ENCODE measurements at places on chromosomes 11 and 22. TPM values are rescaled to one million over a fixed set of nuclear protein-coding genes. Genes with fewer than 3 reads are reported as not detected.

Gene DLG2
- total RNA-seq: 13.2 TPM

- DNase-seq: no peak
Measured at GRCh38 chr11:37972691-37973090, 1374.7 kb upstream of the RAG2 start.

- no peak for DNase-seq
Measured at GRCh38 chr11:65432100-65432650, 9.6 kb downstream of the NEAT1 start.

GRCh38 chr11:61814247-61814957 lies 2.4 kb downstream of the FADS1 start:
- DNase-seq: peak; percentile 54

DNA sequence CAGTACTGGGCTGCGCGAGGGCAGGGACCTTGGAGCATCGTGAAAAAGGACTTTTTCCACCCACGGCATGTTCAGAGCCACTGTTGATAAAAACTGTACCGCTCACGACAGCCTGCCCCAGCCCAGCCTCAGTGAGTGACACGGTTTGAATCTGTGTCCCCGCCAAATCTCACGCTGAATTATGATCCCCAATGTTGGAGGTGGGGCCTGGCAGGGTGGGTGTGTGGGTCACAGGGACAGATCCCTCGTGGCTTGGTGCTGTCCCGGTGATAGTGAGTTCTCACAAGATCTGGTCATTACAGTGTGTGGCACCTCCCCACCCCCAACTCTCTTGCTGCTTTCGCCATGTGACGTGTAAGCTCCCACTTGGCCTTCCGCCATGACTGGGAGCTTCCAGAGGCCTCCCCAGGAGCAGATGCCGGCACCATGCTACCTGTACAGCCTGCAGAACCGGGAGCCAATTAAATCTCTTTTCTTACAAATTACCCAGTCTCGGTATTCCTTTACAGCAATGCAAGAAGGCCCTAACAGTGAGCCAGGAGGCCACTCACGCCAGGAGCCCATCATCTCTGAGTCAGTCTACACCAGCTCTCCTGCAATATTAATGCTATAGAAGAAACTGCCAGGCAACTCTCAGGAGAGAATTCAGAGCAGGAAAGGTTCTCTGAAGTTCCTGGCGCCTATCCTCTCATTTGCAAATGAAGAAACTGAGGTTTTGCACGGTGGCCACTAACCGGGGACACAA lies 1.3 kb downstream of the TOLLIP start:
- DNase-seq: peak; percentile 67

GRCh38 chr11:19698493-19699292 lies 13.9 kb upstream of the NAV2 start:
- no peak for DNase-seq

Gene DRD4
- total RNA-seq: not detected

DNA sequence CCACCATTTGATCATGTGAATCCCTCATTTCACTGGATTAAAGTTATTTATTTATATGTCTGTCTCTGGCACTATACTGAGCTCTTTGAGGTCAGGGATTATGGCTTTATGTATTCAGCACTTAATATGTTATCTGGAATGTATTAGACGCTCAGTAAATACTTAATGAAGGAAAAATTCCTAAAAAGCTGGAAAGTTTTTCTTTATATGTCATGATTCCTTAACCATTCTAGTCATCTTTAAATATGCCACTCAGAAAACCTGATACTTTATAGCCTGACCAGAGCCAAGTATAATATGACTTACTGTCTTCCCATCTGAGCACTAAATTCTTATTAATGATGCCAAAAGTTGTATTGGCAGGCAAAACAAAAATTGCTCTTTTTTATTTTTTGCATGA lies 27.1 kb downstream of the RNF169 start:
- DNase-seq: no peak

GRCh38 chr11:16669799-16670415 lies 68.5 kb upstream of the C11orf58 start:
- DNase-seq: no peak

- DNase-seq: no peak
Measured at GRCh38 chr11:61505106-61505505, 3.4 kb upstream of the LRRC10B start.

DNA sequence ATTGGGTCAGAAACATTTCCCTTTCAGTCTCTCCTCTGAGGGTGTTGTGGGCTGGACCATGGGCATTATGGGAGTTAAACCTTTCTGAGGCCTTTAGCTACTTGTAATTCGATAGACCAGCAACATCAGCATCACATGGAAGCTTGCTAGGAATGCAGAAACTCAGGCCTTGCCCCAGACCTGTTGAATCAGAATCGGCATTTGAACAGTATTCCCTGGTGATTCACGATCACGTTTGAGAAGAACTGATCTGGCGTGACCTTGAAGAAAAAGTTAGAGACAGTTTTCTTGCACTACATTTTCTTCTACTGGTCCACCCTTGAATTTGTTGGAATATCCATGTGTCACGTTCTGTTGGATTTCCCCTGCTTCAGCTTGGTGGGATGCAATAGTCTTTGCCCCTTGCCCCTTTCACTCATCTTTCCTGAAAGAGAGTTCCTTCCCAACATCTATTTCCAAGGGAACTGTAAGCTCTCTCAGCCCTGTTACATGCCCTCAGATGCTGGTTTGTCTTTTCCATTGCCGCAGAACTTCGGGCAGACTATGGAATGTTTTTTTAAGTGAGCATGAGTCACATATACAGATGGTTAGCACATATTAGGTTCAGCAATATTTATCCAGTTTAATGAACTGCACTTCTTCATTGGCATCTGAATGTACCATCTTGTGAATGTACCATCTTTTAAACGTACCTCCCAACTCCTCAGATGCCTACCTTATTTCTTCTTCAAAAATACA lies 23.9 kb downstream of the EHF start:
- no peak for DNase-seq

- peak; percentile 36 for DNase-seq
Measured at GRCh38 chr11:65576232-65576866, 496 bp downstream of the EHBP1L1 start.

- DNase-seq: peak; percentile 47
Measured at GRCh38 chr11:65416841-65417701, 5.5 kb upstream of the NEAT1 start.

- DNase-seq: no peak
Measured at GRCh38 chr11:61706452-61707400, 26.5 kb downstream of the DAGLA start.

GRCh38 chr11:123386796-123387510 lies 43.1 kb upstream of the GRAMD1B start:
- no peak for DNase-seq

DNA sequence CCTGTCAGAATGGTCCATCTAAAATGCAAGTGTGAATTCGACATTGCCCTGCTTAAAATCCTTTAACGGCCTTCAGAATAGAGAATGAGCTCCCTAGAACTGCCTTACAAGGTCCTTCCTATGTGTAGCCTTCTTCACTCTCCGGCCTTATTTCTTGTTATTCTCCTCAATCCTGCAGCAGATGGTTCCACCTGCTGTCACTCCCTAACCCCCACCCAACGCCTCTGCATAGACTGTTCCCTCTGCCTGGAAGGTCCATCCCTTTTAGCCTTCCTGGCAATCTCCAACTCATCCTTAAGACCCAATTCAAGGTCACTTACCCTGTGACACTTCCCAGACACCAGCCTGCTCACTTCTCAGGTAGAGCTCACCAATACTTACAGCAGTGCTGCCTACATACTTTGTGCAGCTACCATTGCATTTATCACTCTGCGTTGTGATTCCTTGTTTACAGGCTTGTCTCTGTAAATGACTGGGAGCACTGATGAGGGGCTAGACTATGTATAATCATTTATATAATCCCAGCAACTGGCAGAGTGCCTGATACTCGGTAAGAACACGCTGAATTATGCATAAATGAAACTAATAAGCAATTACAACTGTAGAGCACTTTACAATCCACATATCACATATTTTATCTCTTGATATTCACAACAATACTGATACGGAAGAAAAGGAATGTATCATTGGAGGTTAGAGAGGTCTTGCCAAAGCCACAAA lies 58.9 kb downstream of the CLPB start:
- DNase-seq: no peak

GRCh38 chr22:43363315-43364168 lies 20.4 kb upstream of the SCUBE1 start:
- no peak for DNase-seq

Gene MS4A6A
- 5.9 TPM for total RNA-seq

Gene TMEM45B
- total RNA-seq: 1.8 TPM

- no peak for DNase-seq
Measured at GRCh38 chr11:89443361-89444322, 47.5 kb downstream of the NOX4 start.

DNA sequence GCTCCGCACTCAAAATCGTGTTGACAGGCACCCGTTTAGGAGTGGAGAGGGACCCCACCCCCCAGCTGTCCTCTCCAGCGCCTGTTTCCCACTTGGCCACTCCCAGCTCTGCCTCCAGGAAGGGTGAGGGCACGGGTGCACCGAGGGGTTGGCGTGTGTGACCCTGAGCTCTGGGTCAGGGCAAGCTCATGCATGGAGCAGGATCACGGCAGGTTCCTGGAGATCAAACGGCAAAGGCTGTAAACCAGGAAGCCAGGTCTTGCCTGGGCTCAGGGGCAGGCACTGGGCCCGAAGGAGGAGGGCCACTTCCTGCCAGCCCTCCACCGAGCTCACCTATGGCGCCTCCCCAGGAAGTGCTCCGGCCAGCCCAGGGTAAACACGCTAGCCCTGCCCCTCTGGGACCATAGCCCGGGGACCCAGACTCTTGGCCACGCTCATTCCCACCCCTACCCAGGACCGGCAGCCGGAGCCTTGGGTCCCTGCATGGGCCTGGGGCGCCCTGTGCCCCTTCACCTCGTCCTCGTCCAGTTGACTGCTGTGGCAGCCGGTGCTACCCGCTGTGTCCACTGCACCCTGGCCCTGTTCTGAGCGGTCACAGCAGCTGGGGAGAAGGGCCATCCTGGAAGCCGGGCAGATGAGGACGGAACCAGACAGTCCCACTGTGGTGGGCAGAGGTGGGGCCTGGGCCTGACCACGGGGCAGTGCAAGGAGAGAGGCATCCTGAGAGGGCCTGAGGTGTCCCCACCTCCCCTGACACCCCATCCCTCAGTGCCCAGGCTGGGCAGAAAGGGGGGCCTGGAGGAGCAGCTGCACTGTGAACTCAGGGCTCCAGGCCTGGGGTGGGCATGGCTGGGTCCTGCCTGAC lies 1.0 kb upstream of the EPS8L2 start:
- DNase-seq: peak; percentile 95

DNA sequence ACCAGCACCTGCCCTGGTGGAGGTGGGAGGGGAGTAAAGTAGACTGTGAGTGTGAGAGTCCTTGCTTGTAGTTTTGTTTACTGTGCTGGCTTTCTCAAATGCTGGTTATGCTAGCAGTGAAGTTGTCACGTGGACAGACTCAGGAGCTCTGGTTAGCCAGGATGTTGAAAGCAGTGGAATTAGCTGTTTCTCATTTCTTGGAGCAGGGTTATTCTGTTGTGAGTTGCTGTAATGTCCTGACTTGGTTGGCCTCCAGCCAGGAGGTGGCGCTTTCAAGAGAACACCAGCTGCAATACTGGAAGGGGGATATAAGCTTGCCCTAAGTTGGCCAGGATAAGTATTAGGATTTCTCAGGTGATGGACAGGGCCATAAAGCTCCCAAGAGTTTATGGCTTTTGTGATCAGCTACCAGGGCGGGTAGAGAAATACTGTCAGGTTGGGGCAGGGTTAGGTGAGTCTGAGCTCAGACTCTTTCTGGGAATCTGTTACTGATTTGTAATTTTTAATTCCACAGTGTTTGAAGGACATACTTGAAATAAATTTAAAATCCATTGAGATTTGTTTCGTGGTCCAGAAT lies 13.7 kb downstream of the CYP2D6 start:
- DNase-seq: no peak

- DNase-seq: no peak
Measured at GRCh38 chr11:76690736-76691135, 20.2 kb upstream of the LRRC32 start.

- no peak for DNase-seq
Measured at GRCh38 chr22:38734421-38735100, 21.2 kb downstream of the SUN2 start.

Gene RFPL3
- total RNA-seq: not detected

Gene OAF
- 53.7 TPM for total RNA-seq

- no peak for DNase-seq
Measured at GRCh38 chr11:32081129-32081641, 9.7 kb upstream of the RCN1 start.

DNA sequence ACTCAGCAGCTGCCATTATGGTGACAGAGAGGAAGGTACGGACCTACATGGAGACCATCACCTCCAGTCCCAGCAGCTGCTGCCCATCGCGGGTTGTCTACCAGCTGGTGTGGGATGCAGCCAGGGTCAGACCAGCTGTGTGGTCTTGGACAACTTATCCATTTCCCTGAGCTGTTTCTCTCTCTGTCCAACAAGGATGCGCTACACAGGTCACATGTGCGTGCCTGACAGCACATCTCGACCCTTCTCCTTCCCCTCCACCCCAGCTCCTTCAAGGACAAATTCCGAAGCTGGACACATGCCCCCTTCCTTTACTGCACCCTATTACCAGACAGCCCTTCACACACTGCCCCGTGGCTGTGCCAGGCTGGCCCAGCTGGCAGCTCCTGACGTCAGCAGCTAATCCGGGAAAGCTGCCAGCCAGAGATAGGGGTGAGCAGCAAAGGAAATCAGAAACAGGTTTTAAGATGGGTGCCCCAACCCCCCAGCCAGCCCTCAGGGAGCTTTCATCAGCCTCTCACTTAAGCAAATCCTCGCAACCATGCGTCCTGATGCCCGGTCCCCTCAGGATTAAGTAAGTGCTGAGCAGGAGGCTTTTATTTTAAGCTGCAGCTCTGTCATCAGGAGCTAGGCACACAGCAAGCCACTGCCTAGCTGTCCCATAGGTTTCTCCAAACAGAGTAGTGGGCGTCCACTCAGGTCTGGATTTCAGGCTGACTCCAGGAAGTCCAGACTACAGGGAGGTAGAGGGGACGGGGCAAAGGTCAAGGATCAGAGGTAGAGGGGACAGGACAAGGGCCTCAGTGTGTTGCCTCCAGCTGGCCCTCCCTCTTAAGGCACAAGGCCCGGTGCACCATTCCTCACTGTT lies 20.3 kb downstream of the TEF start:
- peak; percentile 88 for DNase-seq

Gene NCF4
- 6.0 TPM for total RNA-seq

- no peak for DNase-seq
Measured at GRCh38 chr11:132959693-132960092, 572.6 kb downstream of the OPCML start.

Gene GRM5
- 0.33 TPM for total RNA-seq

Gene PATE4
- not detected for total RNA-seq

DNA sequence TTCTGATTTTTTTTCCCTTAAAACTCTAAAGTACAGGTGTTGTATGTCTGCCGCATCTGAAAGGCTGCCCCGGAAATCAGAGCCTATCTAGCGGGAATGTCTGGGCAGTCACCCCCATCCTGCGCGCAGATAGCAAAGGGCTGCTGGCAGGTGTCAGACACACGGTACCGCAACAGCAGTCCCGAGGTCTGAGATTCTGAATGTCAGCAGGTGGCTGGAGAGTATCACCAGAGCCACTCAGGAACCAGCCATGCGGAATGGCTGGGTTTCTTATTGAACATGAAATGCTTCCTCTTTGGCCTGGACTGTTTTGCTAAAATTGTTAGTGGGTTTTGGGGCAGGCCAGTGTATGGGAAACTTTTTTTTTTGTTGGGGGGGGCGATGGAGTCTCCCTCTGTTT lies 53.3 kb downstream of the CERK start:
- peak; percentile 16 for DNase-seq

GRCh38 chr11:68373189-68373814 lies 60.9 kb downstream of the LRP5 start:
- DNase-seq: no peak

Gene RIBC2
- total RNA-seq: not detected

Gene SHANK2
- total RNA-seq: 94.9 TPM
